Activated naive CD4-positive, alpha-beta T cell treated with Interleukin-2 at 50 U/mL for 16 hours (primary cell): ENCODE measurements at places on chromosomes 7 and 10.
A peak's percentile ranks its signal among the peaks of the same experiment; 100 is the strongest.

DNA sequence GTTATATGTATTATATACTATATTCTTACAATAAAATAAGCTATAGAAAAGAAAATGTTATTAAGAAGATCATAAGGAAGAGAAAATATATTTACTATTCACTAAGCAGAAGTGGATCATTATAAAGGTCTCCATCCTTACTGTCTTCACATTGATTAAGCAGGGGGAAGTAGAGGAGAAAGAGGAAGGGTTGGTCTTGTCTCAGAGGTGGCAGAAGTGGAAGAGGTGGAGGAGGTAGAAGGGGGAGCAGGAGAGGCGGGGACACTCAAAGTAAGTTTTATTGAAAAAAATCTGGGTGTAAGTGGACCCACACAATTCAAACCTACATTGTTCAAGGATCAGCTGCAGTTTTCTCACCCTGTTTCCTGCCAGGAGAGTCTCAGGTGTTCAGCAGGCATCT is 28.9 kb upstream of the ERCC6 start:
- DNase-seq = no peak

GRCh38 chr10:123529146-123529760 is 136.9 kb upstream of the GPR26 start:
- DNase-seq = no peak

- DNase-seq = no peak
Measured at GRCh38 chr10:124132876-124133275, 39.5 kb upstream of the CHST15 start.

- DNase-seq = no peak
Measured at GRCh38 chr7:35254496-35255442, 869 bp upstream of the TBX20 start.

DNA sequence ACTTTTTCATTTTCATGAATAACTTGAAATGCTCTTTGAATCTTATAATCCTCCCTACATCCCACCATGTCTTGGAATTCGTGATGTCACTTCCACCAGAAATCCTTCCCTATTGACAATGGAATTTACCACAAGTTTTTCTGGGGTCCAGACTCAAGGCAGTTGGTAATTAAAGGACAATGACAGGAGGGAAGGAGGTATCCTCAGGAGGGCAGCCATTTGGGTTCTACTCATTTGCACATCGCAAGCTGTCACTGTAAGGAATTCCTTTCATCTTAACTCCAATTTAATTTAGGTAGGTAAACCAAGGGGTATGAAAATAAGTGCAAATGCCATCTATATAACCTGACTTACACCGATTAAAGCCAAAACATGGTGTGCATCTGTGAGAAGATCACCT is 21.9 kb downstream of the LRRC17 start:
- no peak for DNase-seq

GRCh38 chr7:139680676-139681462 is 96.9 kb downstream of the HIPK2 start:
- peak; percentile 88 for DNase-seq

DNA sequence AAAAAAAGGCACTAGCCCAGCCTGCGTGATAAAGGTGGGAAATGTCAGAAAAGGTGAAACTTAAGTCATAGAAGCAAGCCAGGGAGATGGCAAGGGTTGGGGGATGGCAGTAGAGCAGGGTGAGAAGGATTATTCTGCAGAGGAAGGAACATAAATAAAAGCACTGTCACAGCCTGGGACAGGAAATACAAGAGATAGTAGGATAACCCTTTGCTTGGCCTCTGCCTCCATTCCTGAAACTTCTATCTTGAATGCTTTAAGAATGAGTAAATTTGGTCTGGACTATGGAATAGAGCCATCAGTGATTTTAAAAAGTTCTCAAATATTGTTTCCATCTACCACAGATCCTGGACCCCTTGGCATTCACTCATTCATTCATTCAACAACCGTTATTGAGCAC is 50.0 kb downstream of the ABCC2 start:
- no peak for DNase-seq

- no peak for DNase-seq
Measured at GRCh38 chr10:98405422-98405821, 9.6 kb downstream of the PYROXD2 start.

DNA sequence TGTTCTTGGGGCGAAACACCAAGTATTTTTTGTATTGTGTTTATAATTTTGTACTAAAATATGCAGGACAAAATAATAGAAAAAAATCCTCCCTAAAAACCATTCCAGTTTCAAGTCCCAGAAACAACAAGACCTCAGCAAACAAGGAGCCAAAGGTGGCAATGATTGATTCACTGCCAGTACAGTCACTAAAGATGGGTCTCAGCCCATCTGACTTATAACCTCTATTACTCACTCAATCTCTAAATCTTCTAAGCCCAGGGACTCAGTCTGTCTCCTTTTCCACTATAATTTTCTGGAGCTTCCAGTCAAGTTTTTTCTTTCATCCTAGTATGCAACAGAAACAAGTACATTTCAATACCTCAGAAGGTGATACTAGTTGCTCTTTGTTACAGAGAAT is 33.3 kb downstream of the SNX13 start:
- DNase-seq = no peak

DNA sequence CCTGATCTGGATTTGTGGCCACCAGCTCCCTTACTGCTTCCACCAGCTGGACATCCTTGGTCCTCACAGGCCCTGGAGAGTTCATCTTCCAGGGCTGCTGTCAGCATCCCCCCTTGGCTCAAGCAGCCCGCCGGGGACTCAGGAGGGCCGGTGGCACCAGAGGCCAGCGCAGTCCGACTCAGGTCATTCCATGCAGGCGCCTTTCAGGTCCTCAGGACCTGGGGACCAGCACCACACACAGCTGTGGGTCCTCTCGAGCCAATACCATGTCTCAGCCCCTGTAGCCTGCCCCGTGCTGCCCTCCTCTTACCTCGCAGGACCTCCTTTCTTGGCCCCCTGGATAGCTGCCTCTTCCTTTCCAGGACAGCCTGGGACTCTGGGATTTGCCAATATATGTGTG is 145.5 kb downstream of the BMS1 start:
- DNase-seq = no peak

DNA sequence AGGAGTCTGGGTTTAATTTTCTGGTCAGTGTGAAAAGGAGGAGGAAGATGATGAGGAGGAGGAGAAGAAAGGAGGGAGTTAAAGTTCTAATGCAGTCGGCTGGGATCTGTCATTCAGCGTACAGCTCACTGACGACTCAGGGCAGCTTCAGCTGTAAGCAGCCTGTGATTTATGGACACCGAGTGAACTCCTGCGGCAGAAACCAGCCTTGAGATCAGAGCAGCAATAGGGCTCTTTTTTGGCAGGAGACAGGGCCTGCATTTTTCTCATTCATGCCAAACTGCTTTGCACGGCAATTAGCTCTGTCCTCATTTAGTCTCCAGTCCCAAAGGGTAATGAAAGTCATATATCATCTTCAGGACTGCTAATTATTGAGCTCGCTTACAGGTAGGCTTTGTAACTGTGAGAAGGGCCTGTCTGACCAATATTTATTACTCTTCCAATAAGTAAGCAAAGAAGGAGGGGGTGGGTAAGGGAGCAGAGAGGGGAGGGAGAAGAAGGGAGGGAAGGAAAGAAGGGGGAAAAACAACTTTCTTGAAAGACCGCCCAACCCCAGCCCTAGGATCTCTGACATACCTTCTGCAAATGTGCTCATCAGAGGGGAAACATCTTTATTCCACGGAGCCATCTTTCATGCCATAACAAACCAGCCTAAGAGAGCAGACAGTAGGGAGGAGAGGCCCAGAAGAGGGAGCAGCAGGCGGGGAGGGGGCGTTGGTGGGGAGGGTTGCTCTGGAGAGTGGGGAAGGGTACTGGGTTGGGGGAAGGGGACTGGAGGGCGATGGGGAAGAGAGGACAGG is 48.1 kb upstream of the COMTD1 start:
- no peak for DNase-seq

DNA sequence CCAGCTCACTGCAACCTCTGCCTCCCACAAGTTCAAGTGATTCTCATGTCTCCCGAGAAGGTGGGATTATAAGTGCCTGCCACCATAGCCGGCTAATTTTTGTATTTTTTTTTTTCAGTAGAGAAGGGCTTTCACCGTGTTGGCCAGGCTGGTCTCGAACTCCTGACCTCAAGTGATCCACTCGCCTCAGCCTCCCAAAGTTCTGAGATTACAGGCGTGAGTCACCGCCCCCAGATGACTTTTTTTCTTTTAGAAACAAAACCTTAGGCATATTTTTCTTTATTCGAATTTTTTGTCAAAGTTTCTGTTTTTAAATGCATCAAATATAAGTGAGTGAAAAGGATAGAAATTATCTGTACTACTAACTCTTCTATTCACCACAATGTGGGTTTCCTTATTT is 113.1 kb downstream of the LRRC4 start:
- no peak for DNase-seq

- DNase-seq = no peak
Measured at GRCh38 chr10:116098411-116099022, 174.5 kb downstream of the GFRA1 start.

DNA sequence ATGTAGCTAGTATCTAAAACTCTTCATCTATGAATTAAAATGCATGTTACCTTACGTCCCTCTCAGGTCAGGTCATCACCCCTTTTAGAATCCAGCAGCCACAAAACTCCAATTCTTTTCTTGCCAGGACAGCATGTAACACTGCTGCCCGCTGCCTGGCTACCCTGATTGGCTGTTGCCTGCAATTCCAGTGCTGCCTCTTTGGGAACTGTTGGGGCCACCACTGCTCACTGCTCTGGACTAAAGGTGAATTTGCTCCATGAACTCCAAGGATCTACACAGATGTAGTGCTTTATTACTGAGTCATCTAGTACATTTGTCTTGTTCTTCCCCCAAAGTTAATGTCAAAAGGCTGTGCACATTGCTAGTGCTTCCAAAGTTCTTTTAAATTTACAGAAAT is 40.4 kb downstream of the SCIN start:
- no peak for DNase-seq

- DNase-seq = no peak
Measured at GRCh38 chr7:50953820-50954219, 171.1 kb upstream of the GRB10 start.

DNA sequence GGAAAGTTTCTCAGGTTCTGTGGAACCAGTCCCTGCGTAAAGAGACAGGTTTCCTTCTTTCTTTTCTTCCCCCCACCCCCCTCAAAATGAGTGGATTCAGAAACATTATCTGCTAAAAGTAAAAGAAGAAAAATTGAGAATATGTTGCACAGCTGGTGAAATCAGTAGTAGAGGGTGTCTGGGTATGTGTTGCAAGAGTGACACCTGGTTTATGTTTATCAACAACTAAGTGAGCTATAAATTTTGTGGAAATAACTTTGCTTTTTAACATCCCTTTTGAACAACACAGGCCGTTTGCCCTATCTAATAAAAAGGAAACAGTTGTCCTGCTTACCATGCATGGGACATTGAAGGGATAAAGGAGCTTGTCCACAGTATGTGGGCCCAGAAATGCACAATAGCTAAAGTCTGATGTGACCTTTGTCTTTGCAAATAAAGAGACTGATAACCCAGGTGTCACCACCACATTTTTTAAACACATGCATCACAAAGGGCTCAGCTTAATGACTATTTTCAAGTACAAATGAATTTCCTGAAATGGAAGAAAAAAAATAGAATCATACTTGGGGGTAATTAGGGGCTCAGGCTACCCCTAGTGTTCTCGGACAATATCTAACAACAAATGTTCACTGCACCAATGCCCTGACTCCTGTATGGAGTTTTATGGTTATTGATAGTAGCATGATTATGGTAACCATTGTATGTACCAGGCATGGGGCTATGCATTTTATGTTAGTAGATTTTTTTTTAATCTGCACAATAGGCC is 221.7 kb upstream of the TCF7L2 start:
- no peak for DNase-seq

- no peak for DNase-seq
Measured at GRCh38 chr10:125782616-125783015, 7.0 kb upstream of the MMP21 start.

GRCh38 chr7:45240273-45240771 is 82.7 kb downstream of the RAMP3 start:
- DNase-seq = no peak

- no peak for DNase-seq
Measured at GRCh38 chr7:84822941-84823510, 363.8 kb downstream of the SEMA3D start.

DNA sequence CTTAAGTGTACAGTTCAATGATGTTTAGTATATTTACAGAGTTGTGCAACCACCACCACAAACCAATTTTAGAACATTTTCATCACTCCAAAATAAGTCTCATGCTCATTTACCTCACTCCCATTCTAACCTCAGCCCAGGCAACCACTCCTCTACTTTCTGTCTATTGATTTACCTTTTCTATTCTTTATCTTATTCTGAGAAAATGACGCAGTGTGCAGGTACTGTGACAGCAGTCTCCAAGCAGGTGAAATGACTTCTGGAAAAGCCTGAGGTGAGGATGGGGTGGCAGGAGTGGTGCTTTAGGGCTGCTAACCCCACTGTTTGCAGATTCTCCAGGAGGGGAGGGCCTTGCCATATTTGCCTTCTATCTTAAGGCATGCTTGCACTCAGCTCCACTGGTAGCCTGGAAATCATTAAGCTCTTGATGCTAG is 39.5 kb downstream of the GARS1 start:
- DNase-seq = no peak

- no peak for DNase-seq
Measured at GRCh38 chr7:141003172-141004065, 11.3 kb downstream of the MRPS33 start.

- no peak for DNase-seq
Measured at GRCh38 chr7:20220921-20221547, 3.9 kb upstream of the MACC1 start.

- DNase-seq = no peak
Measured at GRCh38 chr7:35839860-35840854, 39.3 kb downstream of the SEPTIN7 start.

DNA sequence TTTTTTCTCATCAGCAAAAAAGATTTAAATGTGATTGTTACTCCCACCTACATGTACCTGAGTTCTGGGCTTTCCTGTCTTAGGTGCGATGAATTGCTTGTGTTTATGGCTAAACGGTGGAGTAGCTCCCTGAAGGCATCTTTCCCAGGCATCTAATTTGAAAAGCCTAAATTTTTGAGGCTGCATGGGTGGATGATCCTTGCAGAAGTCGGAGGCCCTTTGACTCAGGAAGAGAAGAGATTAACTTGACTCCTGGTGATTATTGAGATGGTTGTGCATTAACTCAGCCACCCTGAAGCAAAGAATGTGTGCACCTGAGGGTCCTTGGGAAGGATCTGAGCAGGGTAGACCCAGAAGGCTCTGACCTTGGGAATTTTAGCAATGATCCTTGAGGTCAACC is 155.6 kb upstream of the SEMA3C start:
- DNase-seq = no peak
